ENCODE measurements at places on chromosomes 13 and 19.

DNA sequence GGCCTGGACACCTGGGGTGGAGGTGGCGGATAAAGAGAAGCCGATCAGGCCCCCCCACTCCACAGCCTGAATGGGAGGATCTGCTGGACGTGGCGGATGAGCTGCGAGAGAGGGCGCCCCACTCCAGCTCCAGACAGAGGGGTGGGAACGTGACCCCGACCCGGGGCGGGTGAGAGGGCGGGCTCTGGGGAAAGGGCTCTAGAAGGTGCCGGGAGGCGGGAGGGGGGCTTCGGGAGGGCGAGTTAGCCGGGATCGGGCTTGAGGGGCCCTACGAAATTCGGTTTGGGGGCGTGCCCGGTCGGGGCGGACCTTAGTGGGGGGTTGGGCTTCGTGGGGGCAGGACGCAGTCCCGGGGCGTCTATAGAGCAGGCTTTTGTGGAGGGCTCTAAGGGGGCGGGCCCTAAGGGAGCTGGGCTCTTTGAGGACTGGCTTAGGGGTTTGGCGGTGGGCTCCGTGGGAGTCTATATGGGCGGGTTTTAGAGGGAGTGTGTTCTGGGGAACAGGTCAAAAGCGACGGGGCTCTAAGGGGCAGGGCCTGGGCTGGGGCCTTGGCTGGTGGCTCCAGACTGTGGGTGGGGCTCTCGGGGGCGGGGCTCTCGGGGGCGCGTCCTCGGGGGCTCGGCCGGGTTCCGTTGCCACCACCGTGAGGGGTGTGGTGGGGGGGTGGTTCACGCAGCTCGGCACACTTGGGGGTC, 4.1 kb upstream of the NANOS3 start:
- DNase-seq, result no peak

- no peak for DNase-seq
Observed at GRCh38 chr19:33090179-33090578, 9.2 kb downstream of the GPATCH1 start.

DNA sequence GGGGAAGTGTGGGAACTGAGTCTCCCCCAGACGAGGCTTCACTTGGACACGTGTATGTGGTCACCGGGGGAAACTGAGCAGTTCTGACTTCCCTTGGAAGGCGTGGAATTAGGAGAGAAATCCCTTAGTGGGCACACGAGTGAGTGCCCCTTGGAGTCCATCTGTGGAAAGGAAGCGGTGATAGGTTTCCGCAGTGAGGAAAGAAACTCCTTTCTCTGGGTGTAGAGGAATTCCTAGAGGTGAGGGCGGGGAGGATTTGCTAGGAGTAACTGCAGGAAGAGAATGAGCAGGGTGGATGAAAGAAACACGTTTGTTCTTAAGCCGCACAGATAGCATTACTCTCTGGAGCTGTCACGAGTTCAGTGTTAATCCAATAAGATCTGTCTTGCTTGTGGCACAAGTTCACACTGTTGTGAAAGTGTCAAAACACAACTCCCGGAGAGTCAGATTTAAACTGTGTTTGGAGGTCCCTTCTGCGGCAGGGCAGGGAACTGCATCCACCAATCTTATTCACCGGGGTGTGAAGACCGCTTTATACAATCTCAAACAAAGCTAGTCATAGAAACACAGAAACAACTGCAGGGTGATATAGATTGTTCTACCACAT, 1.2 kb downstream of the KL start:
- no peak for DNase-seq

GRCh38 chr19:39839678-39840327, 5.8 kb upstream of the DYRK1B start:
- no peak for DNase-seq

DNA sequence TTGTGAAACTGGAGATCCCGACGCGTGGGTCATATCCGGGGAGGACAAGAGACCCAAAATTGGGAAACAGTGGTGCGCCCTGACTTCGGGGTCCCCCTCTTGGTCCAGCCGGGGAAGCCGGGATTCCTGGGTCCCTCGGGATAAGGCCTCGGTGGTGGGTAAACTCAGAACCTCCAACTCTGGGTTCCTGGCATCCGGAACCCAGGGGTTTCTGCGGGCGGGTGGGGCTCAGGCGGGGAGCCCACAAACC, 688 bp downstream of the ZFP36 start:
- no peak for DNase-seq

GRCh38 chr13:49046002-49046401, 70.3 kb downstream of the FNDC3A start:
- no peak for DNase-seq

DNA sequence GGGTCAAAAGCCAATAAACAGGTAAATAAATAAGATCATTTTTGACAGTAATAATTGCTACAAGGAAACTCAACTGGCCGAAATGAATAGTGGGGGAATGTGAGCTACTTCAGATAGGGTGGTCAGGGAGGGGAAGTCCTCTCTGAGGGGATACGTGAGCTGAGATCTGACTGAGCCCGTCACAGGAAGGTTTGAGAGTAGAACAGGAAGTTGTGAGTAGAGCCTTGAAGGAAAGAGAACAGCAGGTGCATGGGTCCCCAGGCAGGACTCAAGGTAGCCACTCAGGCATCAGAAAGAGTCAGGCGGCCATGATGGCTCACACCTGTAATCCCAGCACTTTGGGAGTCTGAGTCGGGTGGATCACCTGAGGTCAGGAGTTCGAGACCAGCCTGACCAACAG, 6.3 kb downstream of the IRGQ start:
- no peak for DNase-seq

- DNase-seq, result no peak
Observed at GRCh38 chr13:85255978-85256377, 543.2 kb downstream of the SLITRK6 start.

DNA sequence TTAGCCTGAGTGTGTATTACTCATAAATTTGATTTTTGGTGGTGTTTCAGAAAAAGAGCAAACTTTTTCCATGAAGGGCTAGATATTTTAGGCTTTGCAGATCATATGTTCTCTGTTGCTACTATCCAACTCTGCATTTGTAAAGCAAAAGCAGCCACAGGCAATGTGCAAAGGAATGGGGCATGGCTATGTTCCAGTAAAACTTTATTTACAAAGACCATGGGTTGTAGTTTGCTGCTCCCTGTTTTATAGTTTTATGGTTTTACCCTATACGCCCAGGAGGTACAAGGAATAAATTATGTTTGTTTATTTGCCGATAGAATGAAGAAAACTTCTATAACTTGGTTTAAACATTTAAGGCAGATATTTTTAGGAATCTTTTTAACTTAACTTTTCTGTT, 23.6 kb downstream of the IFT88 start:
- no peak for DNase-seq

DNA sequence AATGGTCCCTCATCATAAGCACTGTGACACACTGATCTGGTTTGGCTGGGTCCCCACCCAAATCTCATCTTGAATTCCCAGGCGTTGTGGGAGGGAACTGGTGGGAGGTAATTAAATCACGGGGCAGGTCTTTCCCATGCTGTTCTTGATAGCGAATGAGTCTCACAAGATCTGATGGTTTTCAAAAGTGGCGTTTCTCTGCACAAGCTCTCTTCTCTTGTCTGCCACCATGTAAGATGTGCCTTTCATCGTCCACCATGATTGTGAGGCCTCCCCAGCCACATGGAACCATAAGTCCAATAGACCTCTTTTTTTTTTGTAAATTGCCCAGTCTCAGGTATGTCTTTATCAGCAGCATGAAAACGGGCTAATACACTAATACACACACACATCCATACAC, 6.9 kb upstream of the GPR4 start:
- DNase-seq, result no peak

DNA sequence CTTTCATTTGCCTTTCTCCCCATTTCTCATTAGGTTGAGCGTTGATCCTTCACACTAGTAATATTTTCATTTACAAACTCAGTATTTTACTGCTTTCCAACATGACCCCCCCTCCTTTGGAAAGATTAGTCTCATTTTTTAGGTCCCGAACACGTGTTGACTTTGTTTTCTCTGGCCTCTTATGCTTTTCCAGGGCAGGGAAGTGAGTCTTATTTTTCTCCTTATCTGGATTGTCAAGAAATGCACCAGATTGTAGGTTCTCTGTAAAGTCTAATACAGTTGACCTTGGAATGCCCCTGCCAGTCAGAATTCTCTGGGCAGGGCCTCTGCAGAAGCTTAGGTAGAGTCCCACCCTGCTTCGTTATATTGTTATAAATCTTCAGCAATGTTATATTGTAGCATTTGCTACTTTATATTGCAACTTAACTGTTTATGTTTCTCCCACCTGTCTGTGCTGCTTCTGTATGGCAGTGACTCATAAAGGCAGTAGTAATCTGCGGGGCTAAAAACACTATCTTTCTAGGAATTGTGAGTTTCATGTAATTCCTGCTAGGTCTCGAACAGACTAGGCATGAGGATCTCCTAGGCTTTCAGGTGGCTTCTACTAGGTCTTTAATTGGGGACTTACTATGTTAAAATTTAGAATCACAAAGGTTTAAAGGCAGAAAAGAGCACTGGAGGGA, 2.0 kb downstream of the TDRD3 start:
- DNase-seq, result no peak

- no peak for DNase-seq
Observed at GRCh38 chr13:64866331-64866730, 2363.8 kb downstream of the PCDH9 start.

DNA sequence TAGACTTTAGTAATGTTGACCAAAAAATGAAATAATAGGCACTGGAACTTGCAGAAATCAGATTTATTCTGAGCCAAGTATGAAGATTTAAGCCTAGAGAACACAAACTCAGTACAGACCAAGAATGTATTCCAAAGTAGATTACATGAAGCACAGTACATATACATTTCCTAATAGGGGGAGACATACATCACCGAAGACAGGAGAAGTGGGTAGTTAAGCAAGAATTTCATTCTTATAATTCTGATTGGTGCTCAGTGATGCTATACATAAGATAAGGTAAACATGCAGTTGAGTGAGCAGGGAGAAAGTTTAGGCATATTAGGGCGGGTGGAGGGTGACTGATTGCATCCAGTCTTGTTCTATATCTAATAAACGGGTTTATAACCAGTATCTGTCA, 2218.8 kb downstream of the PCDH9 start:
- no peak for DNase-seq
